Hematopoietic multipotent progenitor cell treated with erythropoietin and hydrocortisone succinate and interleukin-3 and kit ligand, for 8 days (in vitro differentiated cells): ENCODE measurements at places on chromosomes 5 and 9.

GRCh38 chr5:112388074-112388473 lies 31.0 kb downstream of the EPB41L4A start:
- no peak for DNase-seq

DNA sequence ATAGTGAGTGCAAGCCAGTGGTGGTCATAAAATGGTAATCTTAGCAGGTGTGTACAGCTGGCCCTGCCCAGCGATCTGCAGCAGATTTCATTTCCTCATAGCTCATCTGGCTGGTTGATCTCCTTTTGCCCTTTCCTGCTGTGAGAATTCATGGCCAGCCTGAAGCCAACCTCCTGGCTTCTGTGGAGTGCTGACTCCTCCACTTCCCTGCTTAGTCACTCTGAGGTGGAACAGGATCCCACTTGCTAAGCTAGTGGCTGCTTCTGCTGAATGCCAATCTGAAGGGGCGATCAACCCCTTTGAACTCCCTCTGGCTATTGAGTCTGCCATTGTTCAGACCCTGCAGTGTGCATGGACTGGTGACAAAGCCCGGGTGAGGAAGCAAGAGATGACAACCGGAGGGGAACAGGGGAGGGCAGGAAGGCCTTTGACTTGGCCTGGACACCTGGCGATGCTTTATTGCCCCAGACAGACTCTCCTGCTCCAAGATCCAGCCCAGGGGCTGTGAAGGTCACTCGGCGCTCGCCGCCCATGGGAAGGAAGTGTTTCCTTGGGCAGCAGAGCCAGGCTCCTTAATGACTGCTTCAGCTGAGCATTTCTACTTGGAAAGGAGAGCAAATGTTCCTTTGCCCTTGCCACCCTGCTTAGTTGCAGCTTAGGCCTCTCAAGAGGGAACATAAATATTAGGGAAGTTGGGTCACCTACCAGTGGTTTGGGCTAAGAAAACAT lies 341.1 kb downstream of the ZSWIM6 start:
- DNase-seq, result no peak

GRCh38 chr5:71865665-71866320 lies 146.7 kb downstream of the CARTPT start:
- no peak for DNase-seq

GRCh38 chr5:156420665-156421064 lies 93.7 kb downstream of the SGCD start:
- DNase-seq, result no peak

DNA sequence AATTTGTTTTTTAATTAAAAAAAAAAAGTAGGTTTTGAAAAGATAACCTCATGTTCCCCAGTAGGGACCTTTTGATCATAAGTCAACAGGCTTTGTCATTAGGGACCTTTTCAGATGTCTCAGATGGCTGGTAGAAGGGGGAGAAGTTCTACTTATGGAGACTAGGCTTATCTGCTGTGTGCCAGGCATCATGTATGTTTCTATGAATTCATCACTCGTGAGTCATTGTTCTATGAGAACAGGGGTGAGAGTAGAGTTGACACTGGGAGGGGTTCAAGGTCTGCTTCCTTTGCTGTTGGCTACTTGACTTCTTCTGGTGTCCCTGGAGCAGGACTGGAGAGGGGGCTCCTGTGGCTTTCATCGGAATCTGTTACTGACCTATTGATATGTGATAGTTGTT lies 138.8 kb downstream of the KDM4C start:
- peak; percentile 100 for DNase-seq

DNA sequence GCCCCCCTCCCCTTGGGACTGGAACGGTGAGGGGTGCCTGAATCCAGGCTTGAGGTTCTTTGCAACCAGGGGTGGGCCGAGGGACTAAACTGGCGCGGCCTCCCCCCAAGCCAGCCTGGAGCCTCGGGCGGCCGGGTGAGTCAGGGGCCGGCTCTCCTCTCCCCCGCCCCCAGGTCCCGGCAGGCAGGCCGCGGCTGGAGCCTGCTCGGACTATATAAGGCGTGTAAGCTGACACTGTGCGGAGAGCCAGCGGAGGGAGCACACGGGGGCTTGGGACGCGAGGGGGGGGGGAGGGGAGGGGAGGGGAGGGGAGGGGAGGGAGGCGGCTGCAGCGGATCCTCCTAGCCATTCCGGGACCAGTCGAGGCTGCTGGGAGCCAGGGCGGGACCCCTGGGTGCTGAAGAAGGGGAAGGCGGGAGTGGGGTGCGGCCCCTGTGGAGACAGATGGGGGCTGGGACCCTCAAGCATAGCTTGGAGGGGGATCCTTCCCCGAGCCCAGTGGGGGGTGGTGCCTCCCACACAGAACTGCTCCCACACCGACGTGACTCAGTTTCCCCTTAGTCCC lies 595 bp downstream of the PDLIM7 start:
- peak; percentile 18 for DNase-seq

GRCh38 chr5:16815432-16815831 lies 120.7 kb downstream of the MYO10 start:
- DNase-seq, result no peak
